ENCODE measurements at places on chromosomes 6 and 20.

GRCh38 chr6:107443608-107444267, 15.6 kb downstream of the PDSS2 start:
- no peak for DNase-seq

DNA sequence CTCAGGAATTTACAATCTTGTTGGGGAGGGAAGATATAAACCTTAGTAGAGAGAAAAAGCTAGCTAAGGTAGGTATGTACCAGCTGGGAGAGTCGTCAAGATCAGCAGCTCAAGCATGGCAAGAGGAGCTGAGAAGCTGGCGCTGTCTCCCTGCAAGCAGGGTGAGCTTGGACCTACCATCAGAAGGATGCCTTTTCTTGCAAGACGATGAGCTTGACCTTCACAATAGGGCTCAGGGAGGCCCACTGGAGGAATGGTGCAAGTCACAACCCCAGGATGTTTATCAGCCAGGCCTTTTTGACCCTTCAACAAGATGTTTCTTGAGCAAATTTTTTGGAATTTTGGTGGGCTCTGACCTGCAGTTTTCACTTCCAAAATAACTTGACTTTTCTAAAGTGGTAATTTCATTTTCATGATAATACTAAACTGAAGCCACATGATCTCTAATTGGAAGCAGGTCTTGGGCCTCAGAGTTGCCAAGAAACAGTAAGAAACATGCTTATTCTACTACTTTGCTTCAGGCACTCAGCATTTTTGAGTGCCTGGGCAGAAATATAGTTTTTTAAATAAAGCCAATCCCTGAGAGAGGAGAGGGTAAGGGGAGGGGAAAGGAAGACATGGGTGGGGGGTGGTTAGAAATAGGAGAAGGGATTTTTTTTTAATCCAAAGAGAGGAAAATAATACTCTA, 258.1 kb downstream of the CLIC5 start:
- DNase-seq = no peak

DNA sequence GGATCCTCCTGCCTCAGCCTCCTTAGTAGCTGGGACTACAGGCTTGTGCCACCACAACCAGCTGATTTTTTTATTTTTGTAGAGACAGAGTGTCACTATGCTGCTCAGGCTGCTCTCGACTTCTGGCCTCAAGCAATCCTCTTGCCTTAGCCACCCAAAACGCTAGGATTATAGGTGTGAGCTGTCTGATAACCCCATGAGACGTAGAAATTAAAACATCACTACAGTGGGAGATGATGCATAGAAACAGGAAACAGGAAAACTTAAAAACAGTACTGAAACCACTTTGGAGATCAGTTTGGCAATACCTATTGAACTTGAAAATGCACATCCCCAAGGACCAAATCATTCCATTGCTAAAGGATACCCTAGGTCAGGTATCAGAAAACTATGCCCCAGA, 10.8 kb downstream of the SENP6 start:
- no peak for DNase-seq

GRCh38 chr20:53034899-53035298, 62.7 kb downstream of the TSHZ2 start:
- no peak for DNase-seq

DNA sequence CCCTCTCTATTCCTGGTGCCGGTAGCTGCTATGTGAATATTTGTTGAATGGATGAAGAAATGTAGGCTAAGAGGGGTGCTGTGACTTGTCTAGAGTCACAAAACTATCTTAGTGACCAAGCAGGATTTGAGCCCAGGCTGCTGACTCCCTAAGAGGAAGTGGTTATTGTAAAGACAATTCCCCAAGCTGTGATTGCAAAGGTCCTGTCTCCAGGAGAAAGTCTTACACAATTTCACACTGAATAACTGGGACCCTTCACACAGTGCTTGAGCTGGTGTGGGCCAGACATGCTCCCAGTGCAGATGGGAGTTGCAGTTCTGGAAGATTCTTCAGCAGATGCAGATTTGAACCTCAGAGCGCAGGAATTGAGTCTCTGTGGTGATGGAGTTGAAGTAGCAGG, 38.1 kb downstream of the IYD start:
- DNase-seq = no peak

GRCh38 chr20:23666189-23666588, 22.6 kb downstream of the CST4 start:
- no peak for DNase-seq

DNA sequence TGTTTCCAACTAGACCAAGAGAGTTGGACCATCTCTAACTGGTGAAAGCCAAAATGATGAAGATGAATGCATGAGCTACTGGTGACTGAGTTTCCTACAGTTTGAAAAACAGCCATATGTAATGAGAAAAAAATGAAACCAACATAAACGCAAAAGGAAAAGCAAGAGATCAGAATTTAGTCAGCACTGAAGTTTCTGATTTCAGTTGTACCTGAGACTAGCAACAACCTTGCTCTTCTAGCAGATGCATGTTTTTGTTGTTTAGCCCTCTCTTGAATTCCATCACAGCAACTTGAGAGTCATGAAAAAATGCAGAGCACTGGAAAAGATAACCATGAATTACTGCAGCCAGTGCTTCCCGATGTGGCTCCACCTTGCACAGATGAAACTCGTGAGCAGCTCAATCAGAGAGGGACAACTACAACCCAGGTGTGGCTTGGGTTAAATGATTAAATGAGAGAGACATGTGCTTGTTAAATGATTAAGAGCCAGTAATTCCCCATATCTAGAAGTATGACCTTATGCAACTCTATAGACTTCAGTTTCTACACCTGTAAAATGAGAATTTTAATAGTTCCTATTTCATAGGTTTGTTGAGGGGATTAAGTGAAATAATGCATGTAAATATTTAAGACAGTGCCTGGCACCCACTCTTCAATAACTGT, 104.8 kb downstream of the ELOVL4 start:
- no peak for DNase-seq

- no peak for DNase-seq
These were observed 171.9 kb downstream of the GMDS start for GRCh38 chr6:2073476-2073875.

- no peak for DNase-seq
These were observed 57.5 kb downstream of the PRDM1 start for GRCh38 chr6:106143665-106144064.

DNA sequence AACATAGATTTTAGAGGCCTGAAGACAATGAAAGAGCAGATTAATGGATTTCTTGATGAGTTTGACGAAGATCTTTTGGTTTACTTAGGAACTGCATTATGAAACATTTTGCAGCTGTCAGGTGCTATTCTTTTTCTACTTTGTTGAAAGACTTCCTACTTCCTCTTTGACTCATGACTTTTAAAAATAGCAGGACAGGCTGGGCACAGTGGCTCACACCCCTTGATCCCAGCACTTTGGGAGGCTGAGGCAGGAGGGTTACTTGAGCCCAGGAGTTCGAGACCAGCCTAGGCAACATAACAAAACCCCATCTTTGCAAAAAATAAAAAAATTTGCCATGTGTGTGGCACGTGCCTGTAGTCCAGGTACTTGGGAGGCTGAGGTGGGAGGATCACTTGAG, 52.0 kb downstream of the ITCH start:
- DNase-seq = no peak

DNA sequence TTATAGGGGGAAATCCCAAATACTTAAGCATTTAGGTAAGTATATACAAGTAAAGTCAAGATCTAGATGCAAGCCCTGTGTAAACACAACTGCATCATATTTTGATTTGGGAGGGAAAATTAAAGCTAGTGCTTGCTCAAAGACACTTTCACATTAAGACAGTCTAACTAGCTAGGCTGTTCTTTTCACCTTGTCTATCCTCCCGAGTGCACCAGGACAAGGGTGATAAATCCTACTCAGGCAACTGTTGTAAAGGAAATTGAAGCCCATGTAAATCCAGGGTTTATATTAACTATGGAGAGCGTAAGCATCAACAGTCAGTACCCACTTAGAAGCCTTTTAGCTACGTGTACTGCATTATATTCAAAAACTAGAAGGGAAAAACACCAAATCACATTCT, 19.3 kb upstream of the BACH2 start:
- no peak for DNase-seq
